ENCODE measurements at places on chromosomes 4 and X.

DNA sequence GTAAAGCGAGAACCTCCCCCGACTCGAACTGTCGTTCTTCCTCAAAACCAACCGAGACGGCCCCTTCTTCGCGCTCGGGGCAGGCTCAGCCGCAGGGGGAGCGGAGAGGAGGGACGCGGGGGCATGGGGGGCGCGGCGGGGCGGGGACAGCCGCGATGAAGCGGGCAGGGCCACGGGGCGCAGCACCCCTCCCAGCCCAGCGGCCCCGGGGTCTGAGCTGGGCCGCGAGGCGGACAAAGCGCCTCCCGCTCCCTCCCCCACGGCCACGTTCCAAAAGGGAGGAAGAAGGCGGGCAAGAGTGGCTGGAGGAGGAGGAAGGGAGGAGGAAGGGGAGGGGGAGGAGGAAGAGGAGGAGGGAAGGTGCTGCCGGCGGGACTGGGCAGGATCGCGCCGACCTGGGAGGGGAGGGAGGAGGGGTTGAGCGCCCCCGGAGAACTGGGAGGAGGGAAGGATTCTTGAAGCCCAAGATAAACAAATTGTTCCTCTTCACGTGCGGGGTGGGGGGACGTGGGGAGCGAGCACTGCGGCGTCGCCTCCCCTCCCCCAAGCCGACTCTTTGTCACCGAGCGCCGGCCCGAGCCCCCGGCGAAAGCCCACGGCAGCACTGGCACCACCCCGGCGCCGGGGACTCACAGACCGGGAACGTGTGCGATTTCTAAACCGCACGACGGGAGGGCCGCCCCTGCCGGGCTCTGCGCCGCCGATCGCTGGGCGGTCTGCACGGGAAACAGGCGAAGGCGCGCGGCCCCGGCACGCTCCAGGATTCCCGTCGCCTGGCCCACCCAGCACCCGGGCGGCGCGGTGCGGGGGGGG, 2.9 kb downstream of the MAML3 start:
- peak; percentile 79 for DNase-seq

DNA sequence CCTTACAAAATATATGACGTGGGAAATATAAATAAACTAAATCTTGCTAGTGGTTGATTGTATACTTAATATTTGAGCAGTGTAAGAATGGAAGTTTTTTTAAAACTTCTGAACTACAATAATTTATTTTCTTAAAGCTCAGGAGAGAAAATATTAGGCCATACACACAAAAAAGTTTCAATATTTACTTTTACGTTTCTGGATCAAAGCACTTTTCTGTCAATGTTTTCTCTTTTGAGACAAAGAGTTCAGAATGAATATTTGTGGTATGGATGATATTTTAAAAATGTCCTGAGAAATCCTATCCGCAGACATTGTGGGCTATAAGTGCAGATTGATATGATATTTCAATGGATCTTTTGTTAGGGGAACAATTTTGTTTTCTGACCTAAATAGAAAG, 109.9 kb downstream of the TLL1 start:
- DNase-seq, result no peak

- DNase-seq, result no peak
These were observed 52.3 kb downstream of the MEPE start for GRCh38 chr4:87884976-87885549.

GRCh38 chr4:166996216-166996615, 238.1 kb downstream of the SPOCK3 start:
- DNase-seq, result no peak

GRCh38 chrX:21503593-21503992, 129.4 kb downstream of the CNKSR2 start:
- no peak for DNase-seq

DNA sequence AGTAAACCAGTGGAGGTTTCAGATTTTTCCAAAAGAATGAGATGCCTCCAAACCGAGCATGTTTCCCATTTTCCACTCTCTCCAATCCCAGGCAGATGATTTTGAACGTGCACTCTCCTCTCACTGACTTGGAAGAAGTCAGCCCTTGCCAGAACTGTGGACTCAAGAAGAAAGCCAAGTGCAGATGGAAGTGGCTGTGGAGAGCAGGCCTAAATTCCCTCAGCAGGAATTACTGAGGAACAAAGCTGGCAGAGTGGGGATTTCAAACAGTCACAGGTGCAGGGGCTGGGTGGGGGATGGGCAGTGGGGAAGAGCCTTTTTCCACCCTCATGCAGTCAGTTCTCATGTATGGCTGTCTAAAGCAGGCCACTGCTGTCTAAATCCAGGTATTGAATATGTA, 83.5 kb upstream of the PLAC1 start:
- DNase-seq, result no peak

GRCh38 chr4:87060957-87061356, 126.1 kb downstream of the AFF1 start:
- no peak for DNase-seq

DNA sequence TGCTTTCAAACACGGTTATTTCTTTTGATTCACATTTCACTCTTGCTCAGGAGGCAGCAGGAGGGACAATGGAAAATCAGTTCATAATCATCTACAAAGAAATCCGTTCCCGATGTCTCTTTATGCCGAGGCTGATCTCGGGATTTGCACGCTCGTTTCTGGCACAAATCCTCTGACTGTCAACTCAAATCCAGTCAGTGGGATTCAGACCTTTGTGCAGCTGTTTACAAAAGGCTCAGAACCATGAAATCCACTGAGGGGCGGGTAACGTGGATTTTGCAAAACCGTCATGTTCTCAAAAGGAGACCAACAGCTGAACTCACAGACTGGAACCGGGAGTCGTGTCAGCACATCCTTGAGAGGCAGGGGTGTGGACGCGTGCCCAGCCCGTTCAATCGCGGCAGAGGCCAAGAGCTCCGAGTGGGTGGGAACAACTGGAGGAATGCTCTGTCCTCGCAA, 46.4 kb downstream of the ACOX3 start:
- no peak for DNase-seq

- no peak for DNase-seq
These were observed 1030.1 kb downstream of the FSTL5 start for GRCh38 chr4:161133586-161134276.

DNA sequence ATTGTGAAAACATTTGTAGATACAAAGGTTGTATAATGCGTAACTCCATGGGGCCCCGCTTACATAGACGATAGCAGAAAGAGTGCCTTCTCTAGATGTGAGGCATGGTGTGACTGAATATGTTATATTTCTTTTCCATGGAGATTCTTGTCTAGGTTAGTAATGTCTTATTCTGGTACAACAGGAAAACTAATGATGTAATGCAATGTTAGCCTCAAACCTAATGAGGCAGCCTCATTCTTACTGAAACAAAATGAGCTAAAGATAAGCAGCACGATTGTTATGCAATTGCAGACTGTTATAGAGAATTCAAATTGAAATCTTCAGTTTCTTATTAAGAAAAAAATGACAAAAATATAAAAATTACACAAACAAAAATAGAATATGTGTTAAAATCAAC, 171.1 kb upstream of the ANKRD50 start:
- DNase-seq, result no peak

DNA sequence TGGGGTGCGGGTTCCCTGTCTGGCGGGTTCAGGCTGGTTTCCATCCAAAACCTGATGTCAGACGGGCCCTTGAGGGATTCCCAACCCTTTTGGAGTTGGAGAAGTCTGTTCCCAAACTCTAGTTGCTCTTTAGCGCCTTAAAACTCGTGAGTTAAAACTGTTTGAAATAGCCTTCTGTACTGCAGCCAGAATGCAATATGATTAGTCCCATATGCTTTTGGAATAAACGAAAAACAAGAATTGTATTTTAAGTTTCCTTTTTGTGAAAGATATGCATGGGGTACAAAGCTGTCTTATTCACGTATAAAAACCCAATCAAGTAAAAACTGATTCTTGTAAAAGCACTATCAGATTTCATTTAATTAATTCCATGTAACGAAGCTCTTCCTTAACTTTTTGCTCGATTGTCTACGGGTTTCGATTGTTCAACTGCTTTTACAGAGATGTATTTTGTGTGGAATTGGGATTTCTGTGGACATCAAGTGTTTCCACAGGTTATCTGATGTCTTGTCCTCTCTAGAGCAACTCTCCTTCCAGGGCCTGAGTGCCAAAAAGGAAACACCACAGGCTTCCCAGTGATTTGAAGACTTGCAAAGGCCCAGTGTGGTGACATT, 49.5 kb downstream of the CLDN34 start:
- DNase-seq, result no peak

- no peak for DNase-seq
These were observed 200.2 kb downstream of the SMARCA1 start for GRCh38 chrX:129323115-129323514.

DNA sequence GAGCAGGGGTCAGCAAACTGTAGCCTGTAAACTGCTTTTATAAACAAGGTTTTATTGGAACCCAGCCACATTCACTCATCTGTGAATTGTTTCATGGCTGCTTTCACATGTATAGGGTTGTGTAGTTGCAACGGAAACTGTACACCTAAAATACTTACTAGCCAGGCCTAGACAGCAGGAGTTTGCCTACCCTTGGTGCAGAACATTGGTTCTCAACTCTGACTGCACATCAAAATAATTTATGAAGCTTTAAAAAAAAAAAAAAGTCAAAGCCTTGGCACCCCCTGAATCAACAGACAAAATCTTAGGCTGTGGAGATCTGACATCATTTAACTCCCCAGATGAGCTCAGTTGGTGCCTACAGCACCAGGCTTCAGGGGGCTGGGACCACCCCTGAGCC, 27.8 kb downstream of the ADGRA3 start:
- DNase-seq, result no peak

- DNase-seq, result no peak
These were observed 46.9 kb downstream of the SUPT20HL2 start for GRCh38 chrX:24266996-24267395.

GRCh38 chr4:37245391-37245954, 930 bp downstream of the NWD2 start:
- no peak for DNase-seq

- no peak for DNase-seq
These were observed 4.1 kb upstream of the FAM200B start for GRCh38 chr4:15677507-15677988.

GRCh38 chrX:23134136-23134535, 134.4 kb downstream of the DDX53 start:
- no peak for DNase-seq

DNA sequence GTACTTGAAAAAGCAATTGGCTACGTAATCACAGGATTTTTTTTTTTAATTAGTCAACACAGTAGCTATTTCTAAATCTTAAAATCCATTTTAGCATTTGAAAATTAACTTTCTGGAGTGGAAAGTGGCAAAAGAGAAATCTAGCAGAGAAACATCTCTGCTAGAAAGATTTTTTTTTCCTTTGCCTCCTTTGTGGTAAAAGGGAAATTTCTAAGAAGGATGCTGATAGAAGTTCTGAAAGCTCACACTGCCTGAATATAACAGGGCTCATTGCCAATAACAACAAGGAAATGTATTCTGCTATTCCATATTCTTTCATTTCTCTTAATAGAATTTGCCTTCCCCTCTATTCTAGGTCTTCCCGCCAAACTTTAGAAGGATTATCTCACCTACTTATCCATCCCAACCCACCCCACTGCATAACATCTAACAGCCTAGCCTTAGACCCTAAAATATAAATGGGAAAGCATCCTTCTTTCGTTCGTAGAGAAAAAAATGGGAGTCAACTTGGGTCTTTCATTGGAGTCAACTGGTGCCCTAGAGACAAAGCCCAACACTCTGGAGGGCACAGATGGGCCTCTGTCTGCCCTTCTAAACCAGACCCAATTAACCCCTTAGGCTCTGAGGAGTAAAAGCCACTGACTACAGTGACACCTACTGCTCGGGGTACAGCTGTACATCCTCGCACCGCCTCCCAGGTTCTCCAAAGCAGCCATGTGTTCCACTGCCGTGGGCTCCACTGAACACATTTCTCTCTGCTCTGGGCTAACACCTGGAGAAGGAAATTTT, 103.9 kb downstream of the MAML3 start:
- DNase-seq, result no peak

DNA sequence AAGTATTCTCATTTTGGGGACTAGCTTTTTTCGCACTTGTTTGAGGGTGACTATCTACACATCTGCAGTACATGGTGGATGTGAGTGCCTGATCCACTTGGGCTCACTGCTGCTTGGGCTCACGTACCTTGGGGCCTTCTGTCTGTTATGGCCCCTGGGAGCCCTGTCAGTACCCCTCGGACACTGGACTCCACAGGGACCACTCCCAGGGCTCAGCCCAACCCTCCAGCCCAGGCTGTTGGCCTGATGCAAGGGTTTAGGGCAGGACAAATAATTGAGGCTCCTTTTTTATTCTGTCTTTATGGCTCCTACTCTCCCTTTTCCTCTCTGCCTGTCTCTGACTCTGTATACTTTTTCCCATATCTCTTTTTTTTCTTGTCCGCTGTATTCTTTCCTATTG, 32.7 kb upstream of the MSN start:
- no peak for DNase-seq

DNA sequence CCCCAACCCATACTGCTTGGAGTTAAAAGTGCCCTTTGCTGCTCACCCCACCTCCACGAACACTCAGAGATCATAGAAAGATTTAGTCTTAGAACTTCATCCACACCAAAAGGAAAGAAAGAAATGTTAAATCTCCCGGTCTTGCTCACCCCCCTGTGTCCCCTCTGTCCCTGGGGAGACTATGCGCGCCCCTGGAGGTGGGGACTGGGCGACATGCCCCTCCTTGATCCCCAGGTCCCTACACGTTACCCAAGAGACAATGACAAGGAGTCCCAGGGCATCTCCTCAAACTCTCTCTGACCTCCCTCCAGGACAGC, 620 bp downstream of the ITM2A start:
- no peak for DNase-seq

- no peak for DNase-seq
These were observed 97.3 kb downstream of the RS1 start for GRCh38 chrX:18574591-18574990.
